ENCODE measurements at places on chromosomes 11 and 22. TPM values are rescaled to one million over a fixed set of nuclear protein-coding genes. Genes with fewer than 3 reads are reported as not detected.

MS4A15 gene
- not detected for total RNA-seq

DNA sequence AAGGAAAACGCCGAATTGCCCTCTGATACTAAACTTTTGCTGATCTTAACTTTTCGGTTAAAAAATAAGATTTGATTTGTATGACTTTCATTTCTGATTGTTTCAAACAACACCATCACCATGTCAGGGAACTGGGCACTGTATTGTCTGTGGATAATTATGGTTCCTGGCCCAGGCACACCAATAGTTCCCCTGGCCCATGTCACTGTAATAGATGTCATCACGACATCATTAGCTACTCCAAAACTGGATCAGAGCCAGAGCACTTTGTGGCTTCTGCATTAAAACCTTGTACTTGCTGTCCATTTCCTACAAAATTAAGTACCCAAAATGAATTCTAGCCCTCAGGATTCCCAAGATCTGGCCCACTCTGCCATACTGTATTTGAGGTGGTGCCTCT, 119.5 kb upstream of the NARS2 start:
- no peak for DNase-seq

DNA sequence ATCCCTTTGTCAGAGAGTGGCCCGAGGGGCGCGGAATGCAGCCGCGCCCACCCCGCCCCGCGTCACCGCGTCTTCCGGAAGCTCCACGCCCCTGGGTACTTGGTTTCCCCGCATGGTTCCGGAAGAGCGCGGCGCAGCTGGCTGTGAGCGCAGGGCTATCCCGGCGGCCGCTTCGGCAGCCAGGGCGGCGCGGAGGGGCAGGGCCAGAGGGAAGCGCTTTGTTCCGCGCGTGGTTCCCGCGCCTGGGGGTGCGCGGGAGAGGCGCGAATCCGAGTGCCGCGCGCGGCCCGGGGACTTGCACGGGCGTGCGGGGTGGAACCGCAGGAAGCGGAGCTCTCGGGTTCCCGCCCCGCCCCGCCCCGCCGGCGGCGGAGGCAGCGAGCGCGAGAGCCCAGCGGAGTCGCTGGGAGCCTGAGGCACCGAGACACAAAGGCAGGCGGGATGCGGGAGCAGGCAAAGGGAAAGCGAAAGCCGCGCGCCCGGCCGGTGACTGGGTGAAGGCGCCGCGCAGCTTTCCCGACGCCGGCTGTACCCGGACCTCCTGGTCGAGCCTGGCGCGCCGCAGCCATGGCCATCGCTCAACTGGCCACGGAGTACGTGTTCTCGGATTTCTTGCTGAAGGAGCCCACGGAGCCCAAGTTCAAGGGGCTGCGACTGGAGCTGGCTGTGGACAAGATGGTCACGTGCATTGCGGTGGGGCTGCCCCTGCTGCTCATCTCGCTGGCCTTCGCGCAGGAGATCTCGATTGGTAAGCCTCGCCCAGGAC, at the start of gene PANX1:
Gene PANX1 (plus strand): TSS at position 96 of the 766 bp plus-strand sequence. CDS start 472 bp downstream, at position 568.
- peak; percentile 70 for DNase-seq

DNA sequence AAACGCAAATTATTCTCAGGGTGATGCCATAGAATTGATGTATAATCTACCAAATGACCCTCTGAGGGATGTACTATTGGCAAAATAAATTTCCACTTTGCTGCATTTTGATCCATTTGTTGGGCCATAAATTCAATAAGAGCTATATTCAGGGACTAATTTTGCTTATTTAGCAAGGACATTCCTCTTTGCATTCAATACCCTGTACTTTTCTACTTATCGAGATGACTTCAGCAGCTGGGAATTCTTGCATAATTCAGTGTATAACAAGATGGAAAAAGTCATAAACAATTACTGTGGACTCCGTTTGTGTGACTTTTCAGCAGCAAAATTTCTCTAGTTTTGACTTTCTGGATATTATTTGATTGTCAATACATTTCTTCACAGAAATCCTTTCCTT, 744.7 kb upstream of the CCDC179 start:
- no peak for DNase-seq

DBX1 gene
- total RNA-seq: 29.6 TPM
